Brain pericyte (primary cell): ENCODE measurements at places on chromosomes 12 and 14.

DNA sequence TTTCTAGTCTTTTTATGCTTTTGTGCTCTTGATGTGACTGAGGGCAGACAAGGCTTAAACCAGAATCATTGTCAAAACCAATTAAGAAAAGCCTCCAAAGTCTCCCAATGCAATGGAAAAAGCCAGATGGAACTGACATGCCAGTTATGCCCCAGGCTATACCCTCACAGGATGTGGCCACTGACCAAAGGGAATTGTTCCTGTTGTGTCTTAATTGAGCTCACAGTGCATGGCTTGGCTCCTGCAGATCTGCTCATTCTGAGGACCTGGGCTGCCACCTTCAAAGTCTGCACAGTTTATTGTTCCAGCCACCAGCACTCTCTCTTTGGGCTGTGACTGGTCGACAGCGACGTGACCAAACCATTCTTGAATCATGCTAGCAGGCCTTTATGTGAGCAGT is 17.1 kb upstream of the BICD1 start:
- no peak for DNase-seq

- no peak for DNase-seq
These were observed 31.7 kb upstream of the A2M start for GRCh38 chr12:9147461-9147860.

DNA sequence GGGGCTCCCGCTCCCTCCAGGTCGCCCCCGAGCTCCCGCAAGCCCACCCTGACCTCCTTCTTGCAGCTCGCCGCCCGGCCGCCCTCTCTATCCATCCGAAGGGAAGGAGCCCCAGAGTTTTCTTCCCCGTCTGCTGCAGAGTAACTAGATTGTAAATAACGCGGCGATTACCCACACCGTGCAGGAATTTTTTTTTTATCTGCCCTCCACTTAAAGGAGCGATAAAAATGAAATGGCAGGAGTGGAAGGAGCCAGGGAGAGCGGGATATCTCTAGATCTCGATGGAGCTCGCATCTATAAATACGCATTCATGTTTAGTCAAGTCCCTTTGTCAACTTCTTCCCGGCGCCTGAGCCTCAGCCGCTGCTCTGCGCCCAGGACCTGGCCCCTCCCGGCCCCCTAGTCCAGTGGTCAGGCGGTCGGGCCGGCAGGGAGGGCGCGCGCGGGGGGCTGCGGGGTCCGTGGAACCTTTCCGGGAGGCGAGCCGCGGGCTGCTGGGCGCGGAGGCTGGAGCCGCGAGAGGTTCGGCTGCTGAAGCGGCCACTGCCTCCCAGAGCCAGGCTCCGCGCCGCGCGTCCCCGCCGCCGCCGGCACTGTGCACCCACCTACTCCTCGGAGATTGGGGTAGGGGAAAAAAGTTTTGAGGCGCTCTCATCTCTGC is 386.0 kb downstream of the BCAT1 start:
- no peak for DNase-seq

- DNase-seq, result no peak
These were observed 9.3 kb downstream of the PEBP1 start for GRCh38 chr12:118145113-118145797.

- DNase-seq, result no peak
These were observed 18.7 kb downstream of the ZBTB39 start for GRCh38 chr12:56987551-56988053.

DNA sequence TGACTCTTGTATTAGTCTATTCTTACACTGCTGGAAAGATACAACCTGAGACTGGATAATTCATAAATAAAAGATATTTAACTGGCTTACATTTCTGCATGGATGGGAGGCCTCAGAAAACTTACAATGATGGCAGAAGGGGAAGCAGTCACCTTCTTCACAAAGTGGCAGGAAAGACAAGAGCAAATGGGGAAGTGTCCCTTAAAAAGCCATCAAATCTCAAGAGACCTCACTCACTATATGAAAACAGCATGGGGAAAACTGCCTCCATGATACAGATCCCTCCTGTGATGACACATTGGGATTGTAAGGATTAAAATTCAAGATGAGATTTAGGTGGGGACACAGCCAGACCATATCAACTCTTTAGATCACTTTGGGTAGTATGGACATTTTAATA is 83.7 kb downstream of the TMTC3 start:
- DNase-seq, result no peak

- no peak for DNase-seq
These were observed 105.4 kb upstream of the FKBP4 start for GRCh38 chr12:2689393-2689792.

- DNase-seq, result no peak
These were observed 37.4 kb upstream of the NKX2-8 start for GRCh38 chr14:36619853-36620252.

DNA sequence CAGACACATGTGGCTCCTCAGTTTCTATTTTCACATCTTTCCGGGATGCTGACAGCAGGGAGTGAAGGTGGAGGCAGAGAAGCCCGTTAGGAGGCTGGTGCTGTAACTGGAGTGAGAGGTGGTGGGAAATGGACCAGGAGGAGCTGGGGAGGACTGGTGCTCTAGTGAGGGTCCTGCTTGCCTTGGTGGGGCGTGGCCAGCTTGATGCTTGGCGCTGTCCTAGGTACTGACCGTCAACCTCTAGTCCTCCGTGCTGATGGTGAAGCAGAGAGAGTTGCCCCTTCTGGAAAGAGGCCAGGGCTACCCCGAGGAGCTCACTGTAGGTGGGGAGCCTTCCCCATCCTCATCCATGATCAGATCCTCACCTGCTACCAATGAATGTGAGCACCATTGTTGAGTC is 1.4 kb downstream of the TRMT61A start:
- no peak for DNase-seq

- DNase-seq, result no peak
These were observed 28.9 kb downstream of the RIMBP2 start for GRCh38 chr12:130687190-130687589.

DNA sequence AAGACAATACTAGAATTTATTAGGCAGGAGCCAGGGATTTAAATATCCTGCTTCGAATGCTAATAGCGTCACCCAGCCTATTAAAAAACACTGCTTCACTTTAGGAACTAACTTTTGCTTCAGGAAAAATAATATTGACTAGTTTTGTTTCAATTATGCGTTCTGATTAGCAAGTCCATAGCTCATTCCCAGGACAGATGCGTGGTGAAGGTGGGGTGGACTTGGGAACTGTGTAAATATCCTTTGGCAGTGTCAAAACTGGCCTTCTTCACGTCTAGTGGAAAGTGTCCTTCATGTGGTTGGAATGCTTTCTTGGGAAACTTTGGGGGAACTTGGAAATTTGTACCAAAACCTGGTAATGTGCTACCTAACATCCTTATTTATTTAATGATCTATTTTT is 474.8 kb upstream of the NOVA1 start:
- no peak for DNase-seq

GRCh38 chr14:77273796-77274195 is 2.8 kb upstream of the NGB start:
- no peak for DNase-seq

GRCh38 chr12:119024356-119024755 is 43.0 kb downstream of the SRRM4 start:
- no peak for DNase-seq

GRCh38 chr14:21072031-21072473 is 1.9 kb downstream of the ARHGEF40 start:
- DNase-seq, result peak; percentile 50

GRCh38 chr12:66092559-66093269 is 37.8 kb downstream of the LLPH start:
- DNase-seq, result no peak

GRCh38 chr14:24430143-24430681 is 458 bp downstream of the KHNYN start:
- no peak for DNase-seq

GRCh38 chr14:68364792-68365192 is 428.1 kb downstream of the ZFP36L1 start:
- no peak for DNase-seq

GRCh38 chr14:22388669-22389595 is 200.1 kb downstream of the DAD1 start:
- peak; percentile 74 for DNase-seq

- DNase-seq, result no peak
These were observed 32.5 kb downstream of the ATF7 start for GRCh38 chr12:53593707-53594106.

DNA sequence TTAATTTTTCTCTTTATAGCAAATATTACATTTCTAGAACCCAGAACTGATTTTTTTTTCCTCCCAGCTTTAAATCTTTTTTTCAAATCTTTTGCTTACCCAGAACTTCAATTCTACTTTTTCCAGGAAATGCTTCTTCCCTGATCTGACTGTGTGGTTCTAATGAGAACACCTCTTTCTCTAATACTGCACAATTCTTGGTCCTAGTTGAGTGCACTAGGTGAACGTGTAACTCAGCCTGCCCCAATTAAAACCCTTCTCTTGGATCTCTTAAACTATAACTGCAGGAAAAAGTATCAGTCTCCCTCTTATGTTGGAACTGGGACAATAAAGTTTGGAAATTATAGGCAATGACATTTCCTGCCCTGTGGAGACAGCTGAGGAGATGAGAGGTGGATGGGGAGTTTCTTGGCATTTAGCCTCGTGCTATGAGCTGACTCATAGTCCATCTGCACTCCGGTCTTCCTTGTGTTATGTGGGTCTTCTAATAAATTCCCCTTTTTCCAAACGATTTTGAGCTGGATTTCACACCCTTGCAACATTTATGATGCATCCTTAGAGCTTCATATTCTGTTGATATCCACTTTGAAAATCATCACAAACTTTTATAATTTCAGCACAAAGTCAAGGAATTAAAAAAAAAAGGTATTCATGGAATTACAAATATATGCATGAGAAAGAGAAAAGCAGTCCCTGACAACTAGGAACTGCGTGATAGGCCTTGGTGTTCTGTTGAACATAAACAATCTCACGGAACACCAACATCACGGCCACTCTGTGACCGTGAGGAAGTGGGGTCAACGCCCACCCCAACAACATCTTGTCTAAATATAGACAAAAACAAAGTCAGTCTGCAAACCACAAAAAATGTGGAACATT is 52.4 kb downstream of the BRMS1L start:
- peak; percentile 52 for DNase-seq

GRCh38 chr14:21043974-21044618 is 1.9 kb downstream of the RNASE7 start:
- no peak for DNase-seq

GRCh38 chr12:88546853-88547252 is 33.4 kb downstream of the KITLG start:
- no peak for DNase-seq

DNA sequence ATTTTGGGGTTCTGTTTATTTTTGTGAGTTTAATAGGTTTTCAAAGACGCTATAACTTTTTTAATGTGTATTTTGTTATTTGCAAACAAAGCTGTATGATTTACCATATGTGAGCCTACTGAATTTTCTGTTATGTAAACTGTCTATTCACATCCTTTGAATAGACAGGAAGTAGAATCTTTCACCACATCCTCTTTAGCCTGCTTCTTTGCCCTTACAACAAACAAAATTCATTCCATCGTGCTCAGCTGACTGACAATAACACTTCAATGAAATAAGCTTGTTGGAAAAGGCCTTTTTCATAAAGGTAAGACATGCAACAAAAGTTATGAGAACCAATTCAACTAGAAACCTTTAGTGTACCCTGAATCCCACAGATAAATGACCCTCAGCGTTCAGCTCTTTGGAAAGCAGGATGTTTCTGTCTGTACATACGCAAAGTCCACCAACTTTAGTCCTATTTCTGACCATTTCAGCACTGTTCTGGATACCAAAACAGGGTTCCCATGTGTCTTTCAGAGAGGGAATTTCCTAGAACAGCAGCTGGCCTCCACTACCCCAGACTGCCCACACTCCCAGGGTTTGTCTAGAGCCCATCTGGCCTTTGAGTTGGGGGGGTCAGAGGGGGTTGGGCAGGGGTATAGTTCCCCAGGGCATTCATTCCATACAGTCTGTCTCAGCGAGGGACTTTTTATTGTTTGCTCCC is 71.3 kb downstream of the DUSP6 start:
- no peak for DNase-seq

DNA sequence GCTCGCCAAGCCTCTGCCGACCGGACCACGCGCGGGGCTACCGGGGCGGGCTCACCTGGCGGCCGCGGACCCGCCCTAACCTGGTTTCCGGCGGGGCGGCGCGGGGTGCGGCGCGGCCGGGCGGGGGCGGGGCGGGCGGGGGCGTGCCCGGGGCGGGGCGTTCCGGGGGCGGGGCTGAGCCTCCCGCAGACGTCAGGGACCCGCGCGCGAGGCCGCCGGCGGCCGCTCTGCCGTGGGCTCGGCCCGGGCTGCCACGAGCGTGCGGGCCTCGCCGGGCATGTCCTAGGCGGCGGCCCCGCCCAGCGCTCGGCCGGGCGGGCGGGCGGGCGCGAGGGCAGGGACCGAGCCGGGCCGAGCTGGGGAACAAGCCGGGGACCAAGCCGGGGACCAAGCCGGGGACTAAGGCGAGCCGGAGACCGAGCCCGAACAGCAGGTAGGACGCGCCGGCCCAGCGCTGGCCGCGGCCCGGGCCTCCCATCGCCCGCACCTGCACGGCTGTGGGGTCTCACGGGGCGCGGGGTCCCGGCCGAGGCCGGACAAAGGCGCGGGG is at the start of gene CEP170B:
Gene CEP170B (plus strand): TSS at position 188 of the 550 bp plus-strand sequence. CDS start 3,183 bp downstream, outside the sequence.
- DNase-seq, result no peak

DNA sequence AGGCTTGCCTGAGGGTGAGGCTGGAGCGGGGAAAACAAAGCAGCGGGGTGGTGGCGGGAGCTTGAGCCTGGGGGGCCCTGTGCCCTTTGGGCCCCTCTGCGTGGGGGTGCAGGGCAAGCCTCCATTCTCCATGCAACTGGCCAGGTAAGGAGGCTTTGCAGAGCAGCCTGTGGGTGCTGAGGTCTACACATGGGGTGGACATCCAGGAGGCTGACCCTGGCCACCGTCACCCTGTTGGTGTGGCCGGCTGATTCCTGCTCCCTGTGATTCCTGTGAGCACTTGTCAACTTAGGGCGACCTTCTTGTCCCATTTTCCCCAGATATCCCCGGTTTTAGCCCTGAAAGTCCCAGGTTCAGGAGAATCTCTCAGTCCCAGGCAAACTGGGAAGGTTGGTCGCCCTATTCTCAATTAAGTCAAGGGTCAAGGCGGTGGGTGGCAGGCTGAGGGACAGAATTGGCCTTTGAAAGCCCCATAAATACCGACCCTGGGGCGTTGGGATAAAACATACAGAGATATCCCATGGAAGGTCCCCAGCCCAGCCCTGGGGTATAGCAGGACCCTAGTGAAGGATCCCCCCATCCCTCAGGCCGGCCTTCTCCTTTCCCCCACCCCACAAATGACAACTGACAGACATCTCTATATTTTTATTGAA is 70.5 kb downstream of the PRIMA1 start:
- no peak for DNase-seq

- no peak for DNase-seq
These were observed 32.9 kb downstream of the ZFHX2 start for GRCh38 chr14:23518709-23519108.
